ENCODE measurements at places on chromosomes 4 and X.

GRCh38 chr4:185334326-185334725 is 61.4 kb downstream of the LRP2BP start:
- no peak for DNase-seq

DNA sequence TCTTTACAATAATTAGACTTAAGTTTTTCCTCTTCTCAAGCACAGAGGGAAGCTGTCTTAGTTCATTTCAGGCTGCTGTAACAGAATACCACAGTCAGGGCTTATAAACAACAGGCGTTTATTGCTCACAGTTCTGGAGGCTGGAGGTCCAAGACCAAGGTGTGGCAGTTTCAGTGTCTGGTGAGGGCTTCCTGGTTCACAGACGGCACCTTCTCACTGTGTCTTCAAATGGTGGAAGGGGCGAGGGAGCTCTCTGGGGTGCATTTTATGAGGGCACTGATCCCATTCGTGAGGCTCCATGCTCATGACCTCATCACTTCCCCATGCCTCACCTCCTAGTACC is 115.7 kb upstream of the MXRA5 start:
- DNase-seq = no peak

DNA sequence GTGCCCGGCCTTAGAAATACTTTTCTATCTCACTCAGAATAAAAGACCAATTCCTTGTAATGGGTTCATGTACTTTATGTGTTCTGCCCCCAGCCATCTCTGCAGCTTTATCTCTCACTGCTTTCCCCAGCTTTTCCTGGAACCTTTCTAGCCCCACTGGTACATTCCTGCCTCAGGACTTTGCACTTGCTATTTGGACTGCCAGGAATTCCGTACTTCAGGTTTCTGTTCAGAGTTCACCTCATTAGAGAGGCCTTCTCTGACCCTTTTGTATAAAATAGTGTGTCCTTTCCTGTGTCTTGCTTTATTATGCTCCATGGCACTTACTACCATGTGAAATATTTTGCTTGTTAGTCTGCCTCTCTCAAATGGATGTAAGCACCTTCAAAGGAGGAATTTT is 112.5 kb downstream of the PDLIM5 start:
- no peak for DNase-seq

DNA sequence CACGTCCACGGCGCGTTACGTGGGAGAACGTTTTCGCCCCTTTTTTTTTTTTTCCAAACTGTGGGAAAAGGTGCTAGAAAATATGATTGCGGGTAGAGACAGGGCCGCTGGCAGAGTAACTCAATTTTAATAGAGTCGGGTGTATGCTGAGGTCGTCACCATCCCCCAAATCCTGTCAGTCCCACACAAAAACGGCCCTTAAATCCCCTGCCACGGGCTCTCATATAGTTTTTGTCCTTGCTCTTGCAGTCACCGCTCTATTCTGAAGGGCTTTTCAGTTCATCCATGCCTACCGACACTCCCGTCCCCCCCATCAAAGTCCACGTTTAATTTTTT is 796 bp upstream of the MED14 start:
- DNase-seq = peak; percentile 43

DNA sequence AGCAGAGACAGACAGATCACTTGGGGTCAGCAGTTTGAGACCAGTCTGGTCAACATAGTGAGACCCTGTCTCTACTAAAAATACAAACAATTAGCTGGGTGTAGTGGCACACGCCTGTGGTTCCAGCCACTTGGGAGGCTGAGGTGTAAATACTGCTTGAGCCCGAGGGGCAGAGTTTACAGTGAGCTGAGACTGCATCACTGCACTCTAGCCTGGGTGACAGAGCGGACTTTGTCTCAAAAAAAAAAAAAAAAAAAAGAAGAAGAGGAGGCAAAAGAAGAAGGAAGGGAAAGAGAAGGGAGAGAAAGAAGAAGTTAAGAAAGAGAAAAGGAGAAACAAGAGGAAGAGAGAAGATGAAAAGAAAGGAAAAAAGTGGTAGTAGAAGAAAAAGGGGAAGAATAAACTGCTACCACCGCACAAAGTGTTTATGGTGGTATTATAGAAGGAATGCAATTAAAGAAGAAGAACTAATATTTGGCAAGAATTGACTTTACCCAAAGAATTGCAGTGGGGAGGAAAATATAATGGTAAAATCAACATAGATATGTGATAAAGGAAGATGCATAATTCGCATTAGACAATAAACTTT is 19.6 kb upstream of the NSUN7 start:
- DNase-seq = no peak

- DNase-seq = no peak
Measured at GRCh38 chr4:23276076-23276475, 583.3 kb downstream of the GBA3 start.

GRCh38 chr4:152894673-152895072 is 41.5 kb upstream of the FHDC1 start:
- no peak for DNase-seq

- no peak for DNase-seq
Measured at GRCh38 chr4:147526272-147526654, 45.4 kb downstream of the EDNRA start.

DNA sequence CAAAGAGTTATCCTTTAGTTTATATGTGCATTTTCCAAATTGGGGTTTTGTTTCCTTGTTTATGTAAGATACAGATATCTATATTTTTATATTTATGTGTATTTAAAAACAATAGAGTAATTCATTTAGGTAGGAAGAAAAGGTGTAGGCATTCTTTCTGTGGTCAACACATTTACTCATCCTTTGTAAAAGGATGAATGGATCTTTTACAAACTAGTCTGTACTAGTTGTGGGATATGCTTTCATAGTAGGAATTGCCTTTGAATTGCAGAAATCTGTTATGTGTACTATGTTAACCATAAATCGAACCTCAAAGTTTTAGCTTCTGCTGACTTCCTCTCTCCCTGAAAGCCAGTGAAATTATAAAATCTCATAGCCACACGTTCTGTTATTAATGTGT is 128.5 kb downstream of the REPS2 start:
- no peak for DNase-seq

GRCh38 chr4:120007191-120007871 is 59.3 kb downstream of the MAD2L1 start:
- no peak for DNase-seq

GRCh38 chr4:128159967-128160366 is 98.9 kb downstream of the LARP1B start:
- DNase-seq = no peak

- no peak for DNase-seq
Measured at GRCh38 chr4:128835498-128836222, 26.2 kb downstream of the JADE1 start.
